ENCODE measurements at places on chromosomes 7 and 10.

- DNase-seq = no peak
These were observed 10.2 kb upstream of the TMEM254 start for GRCh38 chr10:80068270-80068669.

DNA sequence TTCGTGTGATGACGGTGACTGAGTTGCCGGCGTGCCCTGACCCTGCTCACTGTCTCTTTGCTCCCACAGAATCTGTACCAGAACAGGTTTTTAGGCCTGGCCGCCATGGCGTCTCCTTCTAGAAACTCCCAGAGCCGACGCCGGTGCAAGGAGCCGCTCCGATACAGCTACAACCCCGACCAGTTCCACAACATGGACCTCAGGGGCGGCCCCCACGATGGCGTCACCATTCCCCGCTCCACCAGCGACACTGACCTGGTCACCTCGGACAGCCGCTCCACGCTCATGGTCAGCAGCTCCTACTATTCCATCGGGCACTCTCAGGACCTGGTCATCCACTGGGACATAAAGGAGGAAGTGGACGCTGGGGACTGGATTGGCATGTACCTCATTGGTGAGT, 199.2 kb downstream of the HECW1 start:
- DNase-seq = no peak

DNA sequence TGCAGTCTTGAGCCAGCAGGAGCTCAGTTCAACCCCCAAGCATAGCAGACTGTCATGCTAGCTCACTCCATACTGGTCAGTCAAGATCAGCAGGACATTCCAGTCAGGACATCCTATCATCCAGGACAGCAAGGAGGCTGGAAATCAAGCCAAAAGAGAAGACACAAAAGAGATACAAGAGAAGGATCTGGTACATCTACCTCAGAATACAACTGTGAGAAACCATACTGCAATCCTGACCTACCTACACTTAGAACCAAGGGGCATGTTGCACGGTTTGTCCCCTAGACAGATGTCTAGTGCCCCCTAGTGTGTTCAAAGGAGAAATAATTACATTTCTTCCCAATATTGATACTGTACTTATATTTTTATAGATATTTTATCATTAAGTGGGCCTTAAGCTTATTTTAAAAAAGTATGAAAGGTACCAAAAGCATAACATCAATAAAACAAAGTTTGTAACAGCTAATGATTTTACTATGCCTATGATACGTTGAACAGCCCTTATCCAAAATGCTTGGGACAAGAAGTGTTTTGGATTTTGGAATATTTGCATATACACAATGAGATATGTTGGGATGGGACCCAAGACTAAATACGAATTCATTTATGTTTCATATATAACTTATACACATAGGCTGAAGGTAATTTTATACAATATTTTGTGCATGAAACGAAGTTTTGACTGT, 26.7 kb downstream of the ERCC6 start:
- no peak for DNase-seq

GRCh38 chr10:21292763-21293517, 232.5 kb downstream of the SKIDA1 start:
- DNase-seq = peak; percentile 79

DNA sequence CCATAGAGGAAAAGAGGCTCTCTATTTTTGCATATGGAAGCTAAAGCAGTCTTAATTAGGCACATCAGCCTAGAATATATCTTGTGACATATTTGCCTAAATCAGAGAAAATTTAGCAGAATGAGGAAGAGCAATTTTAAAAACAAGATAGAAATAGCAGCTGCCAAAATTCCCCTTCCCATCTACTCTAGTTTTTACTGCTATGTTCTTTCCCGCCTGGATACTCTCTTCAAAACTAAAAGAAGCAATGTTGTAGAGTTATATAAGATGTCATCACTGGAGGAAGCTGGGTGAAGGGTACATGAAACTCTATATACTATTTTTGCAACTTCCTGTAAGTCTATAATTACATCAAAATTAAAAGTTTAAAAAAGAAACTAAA, 87.0 kb downstream of the ARMH3 start:
- DNase-seq = no peak

DNA sequence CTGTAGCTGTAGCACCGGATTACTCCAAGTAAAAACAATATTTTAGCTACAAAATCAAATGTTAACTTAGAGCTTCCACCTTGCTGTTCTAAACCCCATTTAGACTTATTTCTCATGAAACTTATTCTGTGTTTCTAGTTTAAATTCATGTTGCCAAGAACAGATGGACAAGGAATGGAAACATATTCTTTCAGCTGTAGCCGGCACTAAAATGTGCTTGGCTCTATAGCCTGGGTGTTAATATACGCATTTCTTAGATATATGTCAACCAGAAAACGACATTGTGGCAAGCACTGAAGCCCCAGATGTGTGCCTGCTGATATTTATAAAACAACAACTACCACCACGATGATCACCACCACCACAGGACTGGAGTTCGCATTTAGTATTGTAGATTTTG, 190.3 kb upstream of the ETV1 start:
- no peak for DNase-seq

- no peak for DNase-seq
These were observed 49.0 kb upstream of the TRIM8 start for GRCh38 chr10:102595293-102595692.

- no peak for DNase-seq
These were observed 65.2 kb downstream of the DLG5 start for GRCh38 chr10:77861366-77861765.

GRCh38 chr7:130294314-130294713, 1.4 kb downstream of the CPA4 start:
- peak; percentile 75 for DNase-seq

GRCh38 chr10:3623746-3624145, 161.3 kb downstream of the KLF6 start:
- DNase-seq = no peak

- DNase-seq = no peak
These were observed at the start of gene ZNF716 for GRCh38 chr7:57449904-57450303. Gene ZNF716 (plus strand): TSS chr7:57450177. CDS start chr7:57450289, 112 bp downstream.

- DNase-seq = no peak
These were observed 162.7 kb upstream of the TBX20 start for GRCh38 chr7:35416568-35416967.

DNA sequence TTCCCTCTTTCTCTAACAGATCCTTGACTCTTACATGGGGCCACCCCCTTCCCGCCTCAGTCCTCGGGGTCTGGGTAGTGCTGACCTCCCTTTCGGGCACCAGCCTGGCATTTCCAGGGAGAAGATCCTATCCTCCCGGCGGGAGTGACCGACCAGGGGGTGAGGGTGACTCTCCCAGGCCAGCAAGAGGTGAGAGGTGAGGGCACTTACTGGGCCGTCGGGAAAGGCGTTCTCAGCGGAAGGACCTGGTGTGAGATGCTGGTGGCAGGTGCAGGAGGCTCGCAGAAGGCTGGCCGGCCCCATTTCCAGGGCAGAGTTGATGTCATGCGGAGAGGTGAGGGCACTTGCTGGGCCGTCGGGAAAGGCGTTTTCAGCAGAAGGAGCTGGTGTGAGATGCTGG, 4.2 kb upstream of the FOXL3 start:
- no peak for DNase-seq

DNA sequence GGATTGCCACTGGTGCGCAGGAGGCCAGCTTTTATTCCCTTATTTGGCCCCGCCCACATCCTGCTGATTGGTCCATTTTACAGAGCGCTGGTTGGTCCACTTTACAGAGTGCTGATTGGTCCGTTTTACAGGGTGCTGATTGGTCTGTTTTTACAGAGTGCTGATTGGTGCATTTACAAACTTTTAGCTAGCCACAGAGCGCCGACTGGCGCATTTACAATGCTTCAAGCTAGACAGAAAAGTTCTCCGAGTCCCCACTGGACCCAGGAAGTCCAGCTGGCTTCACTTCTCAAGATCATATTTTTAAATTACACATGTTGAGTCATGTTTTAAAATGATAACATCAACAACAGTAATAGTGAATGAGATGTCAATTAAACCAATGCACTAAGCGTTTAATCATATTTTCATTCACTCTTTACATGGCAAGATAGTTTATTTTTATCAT, 128.3 kb downstream of the CUBN start:
- DNase-seq = no peak

GRCh38 chr7:28054531-28055160, 125.9 kb downstream of the JAZF1 start:
- no peak for DNase-seq

DNA sequence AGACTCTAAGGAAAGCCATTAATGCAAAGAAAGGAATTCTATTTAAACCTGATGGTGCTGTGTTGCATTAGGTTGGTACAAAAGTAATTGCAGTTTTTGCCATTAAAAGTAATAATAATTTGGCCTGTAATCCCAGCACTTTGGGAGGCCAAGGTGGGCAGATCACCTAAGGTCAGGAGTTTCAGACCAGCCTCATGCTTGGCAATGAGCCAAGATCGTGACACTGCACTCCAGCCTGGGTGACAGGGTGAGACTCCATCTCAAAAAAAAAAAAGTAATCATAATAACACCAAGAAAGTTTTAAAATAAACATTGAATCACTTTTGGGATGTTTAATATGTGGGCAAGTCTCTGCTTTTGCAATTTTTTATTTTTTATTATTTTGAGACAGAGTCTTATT, 107.3 kb upstream of the FRMD4A start:
- no peak for DNase-seq

DNA sequence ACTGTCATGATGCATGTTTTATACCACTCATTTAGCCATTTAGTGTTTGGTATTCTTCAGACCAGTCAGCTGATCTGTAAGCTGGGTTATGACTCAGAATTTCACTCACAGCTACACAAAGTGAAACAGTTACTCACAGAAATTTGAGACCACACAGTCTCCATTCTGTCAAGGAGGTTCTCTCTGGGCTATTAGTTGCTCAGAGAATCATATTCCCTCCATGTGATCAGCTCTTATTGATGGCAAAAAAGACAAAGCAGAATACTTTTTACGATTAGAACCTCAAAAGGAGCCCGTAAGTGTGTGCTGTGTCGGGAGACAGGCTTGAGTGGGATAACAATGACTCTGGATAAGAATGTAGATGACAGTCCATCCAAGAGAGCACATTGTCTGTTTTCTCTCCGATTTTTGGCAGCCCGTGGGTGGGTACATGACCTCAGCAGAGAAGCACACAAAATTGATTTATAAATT, 277.6 kb upstream of the SORCS1 start:
- DNase-seq = no peak

- no peak for DNase-seq
These were observed 9.8 kb downstream of the RHBDD2 start for GRCh38 chr7:75888464-75889222.

DNA sequence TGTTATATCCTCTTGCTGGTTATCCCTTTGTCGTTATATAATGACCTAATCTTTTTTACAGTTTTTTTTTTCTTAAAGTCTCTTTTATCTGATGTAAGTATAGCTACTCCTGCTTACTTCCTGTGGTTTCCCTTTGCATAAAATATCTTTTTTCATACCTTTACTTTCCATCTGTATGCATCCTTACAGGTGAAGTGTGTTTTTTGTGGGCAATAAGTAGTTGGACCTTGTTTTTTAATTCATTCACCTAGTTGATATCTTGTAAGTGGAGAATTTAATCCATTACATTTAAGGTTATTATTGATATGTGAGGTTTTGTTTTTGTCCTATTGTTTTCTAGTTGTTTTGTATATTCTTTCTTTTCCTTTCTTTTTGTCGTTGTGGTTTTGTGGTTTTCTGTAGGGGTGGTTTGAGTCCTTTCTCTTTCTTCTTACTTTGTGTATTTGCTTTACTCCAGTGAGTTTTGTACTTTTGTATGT, 168.6 kb downstream of the MLLT10 start:
- DNase-seq = no peak

DNA sequence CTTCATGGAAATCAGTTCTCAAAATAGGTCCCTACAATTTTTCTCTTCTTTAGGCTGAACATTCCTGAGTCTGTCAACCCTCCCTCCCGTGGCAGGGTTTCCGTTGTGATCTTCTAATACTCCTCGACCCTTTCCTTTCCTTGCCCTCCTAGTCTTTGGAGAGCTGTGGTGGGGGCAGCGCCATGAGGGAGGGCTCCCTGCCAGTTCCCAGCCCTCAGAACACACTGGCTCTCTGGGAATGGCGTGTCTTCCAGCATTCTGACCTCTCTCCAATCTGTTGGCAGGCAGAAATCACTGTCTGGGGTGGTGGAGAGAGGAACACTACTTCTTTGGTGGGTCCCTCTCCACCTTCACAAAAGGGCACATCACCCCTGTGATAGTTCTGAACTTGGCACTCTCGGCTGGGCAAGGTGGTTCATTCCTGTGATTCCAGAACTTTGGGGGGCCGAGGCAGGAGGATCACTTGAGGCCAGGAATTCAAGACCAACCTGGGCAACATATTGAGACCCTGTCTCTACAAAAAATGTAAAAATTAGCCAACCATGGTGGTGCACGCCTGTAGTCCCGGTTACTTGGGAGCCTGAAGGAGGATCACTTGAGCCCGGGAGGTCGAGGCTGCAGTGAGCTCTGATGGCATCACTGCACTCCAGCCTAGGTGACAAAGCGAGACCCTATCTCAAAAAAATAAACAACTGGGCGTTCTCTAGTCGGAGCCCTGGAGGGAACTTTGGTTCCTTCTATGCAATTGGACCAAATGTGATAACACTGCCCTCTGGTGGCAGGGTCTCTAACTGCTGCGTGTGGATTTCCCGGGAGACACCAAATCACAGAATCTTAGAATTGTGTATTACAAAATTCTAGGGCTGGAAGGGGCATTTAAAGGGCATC, 13.1 kb upstream of the ARPC1A start:
- DNase-seq = no peak

DNA sequence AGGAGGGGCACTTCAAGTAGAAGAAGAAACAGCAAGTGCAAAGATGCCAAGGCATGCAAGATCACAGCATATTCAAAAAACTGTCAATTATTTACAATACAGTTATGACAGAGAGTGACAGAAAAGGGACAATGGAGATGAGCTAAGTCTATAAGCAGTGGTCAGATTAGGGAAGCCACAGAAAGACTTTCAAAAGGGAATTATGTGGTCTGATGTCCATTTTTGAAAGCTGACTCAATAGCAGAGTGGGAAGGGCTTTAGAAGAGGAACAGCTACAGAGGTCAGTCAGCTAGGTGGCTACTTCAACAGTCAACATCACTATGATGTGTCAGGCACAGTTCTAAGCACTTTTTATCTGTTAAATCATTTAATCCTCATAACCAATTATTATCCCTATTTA, 45.2 kb upstream of the SPOCK2 start:
- no peak for DNase-seq

DNA sequence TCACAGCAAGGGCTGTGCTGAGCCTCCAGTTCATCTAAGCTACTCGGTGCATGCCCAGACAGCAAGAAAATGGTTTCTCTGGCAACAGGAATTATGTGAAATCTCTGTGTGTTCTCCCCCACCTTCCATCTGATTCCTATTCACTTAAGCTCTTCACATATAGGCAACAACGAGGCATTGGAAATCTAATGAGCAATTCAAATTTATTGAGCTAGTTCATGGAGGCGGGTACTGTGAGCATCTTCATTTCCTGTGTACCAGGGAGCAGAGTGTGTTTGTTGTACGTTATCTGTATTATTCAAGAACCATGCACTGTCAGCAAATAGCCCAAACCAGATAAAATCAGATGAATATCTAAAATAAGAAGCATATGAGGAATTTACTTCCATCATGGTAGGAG, 739.1 kb downstream of the MAGI2 start:
- no peak for DNase-seq

GRCh38 chr7:122304319-122304975, at the start of gene FEZF1:
Gene FEZF1 (minus strand): TSS chr7:122304750. CDS start chr7:122304437, 313 bp downstream.
- no peak for DNase-seq

Measured in keratinocyte (primary cell).